ENCODE measurements at places on chromosomes 13 and 19.
A peak's percentile ranks its signal among the peaks of the same experiment; 100 is the strongest.

GRCh38 chr13:67061750-67062149 lies 168.4 kb downstream of the PCDH9 start:
- no peak for DNase-seq

DNA sequence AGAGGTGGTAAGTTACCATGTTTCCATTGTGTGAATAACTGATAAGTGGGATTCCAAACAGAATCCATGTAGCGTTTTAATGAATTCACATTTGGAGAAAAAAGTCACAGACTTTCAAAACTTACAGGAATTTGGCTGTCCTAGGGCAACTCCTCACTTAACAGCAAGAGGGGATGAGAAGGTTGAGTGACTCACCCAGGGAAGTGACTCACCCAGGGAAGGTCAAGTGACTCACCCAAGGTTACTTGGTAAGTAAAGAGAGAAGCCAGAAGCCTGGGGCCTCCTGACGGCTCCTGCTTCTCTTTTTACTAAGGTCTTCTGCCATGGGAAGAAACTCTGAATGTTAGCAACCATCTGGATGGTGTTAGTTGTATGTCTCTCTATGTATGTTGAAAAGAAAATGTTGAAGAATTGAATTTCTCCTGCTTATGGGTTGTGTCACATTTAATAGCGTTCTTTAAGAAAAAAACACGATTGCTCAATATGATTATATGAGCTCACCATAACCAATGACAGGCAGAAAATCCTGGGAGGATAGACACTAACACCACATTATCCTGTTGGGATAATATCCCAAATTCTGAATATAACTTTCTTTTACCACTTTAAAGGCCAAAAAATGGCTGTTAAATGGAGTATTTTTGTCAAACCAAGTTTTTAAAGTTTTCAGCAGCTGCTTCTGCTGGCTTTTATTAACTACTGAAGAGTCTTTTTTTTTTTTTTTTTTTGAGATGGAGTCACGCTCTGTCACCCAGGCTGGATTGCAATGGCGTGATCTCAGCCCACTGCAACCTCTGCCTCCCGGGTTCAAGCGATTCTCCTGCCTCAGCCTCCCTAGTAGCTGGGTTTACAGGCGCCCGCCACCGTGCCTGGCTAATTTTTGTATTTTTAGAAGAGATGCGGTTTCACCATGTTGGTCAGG lies 195.6 kb downstream of the GGACT start:
- DNase-seq, result peak; percentile 52

DNA sequence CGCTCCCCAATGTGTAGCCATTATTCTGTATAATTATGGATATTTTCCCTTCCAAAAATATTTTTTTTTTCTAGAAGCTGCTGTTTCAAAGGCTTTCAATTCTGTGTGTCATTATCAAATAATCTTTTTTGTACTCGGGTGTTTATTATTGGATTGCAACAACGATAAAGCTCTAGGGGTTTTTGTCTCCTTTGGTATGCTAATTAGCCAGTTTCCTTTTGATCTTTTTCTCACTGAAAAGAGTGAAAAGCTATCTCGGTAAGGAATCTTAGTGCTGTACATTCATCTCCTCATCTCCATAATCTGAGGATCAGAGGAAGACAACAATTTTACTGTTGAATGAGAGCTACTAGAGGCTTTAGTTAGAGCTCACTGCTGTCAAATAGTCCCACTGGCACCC lies 136.6 kb downstream of the OLFM4 start:
- no peak for DNase-seq

GRCh38 chr13:96248103-96248502 lies 158.2 kb downstream of the HS6ST3 start:
- DNase-seq, result no peak

- DNase-seq, result no peak
These were observed 11.6 kb downstream of the CCDC169 start for GRCh38 chr13:36286006-36286405.

DNA sequence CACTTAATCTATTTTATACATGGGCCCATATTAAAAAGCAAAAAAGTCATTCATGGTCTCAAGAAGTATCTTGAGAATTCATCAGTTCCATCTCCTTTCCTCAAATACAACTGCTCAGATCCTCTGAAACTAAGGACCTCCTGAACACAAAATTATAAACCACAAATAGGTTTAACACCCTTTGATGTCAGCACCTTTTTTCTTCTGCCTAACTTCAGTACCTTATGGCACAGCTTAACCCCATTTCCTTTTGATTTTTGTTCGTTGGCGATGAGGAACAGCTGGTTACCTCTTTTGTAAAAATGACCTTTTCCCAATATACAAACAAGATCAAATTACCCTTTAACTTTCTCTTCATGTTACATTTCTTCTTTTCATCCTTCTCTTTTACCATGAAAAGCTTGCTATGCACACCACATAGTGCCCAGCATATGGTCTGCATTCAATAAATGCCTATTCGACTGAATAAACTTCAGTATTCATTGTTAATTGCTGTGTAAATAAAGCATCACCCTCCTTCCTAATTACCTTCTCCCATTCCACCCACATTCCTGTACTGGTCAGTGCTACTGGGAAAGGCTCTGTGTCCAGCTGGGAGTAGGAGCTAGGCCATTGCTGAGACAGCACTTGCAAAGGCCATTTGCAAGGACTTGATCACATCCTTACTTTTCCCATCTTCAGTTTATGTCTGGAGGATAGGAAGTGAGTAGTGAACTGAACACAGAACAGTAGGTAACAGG lies 317.9 kb downstream of the SHISA2 start:
- DNase-seq, result no peak

DNA sequence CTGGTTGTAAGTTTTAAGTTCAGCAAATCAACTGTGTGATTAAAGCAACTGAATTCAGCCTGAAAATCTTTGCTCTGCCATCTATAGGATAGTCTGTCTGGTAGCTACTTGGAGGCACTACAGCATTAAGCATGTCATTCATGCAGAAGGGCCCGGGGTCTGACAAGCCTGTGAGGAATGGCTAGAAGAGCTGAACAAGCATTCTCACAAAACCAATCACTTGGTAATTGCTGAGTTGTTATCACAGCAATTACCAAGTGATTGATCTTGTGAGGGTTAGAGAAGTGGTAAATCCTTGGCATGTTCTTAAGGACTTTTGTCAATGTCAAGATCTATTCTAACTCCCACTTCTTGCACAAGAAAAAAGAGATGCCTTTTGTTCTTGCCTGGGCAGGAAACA lies 356.1 kb downstream of the FGF14 start:
- DNase-seq, result no peak

DNA sequence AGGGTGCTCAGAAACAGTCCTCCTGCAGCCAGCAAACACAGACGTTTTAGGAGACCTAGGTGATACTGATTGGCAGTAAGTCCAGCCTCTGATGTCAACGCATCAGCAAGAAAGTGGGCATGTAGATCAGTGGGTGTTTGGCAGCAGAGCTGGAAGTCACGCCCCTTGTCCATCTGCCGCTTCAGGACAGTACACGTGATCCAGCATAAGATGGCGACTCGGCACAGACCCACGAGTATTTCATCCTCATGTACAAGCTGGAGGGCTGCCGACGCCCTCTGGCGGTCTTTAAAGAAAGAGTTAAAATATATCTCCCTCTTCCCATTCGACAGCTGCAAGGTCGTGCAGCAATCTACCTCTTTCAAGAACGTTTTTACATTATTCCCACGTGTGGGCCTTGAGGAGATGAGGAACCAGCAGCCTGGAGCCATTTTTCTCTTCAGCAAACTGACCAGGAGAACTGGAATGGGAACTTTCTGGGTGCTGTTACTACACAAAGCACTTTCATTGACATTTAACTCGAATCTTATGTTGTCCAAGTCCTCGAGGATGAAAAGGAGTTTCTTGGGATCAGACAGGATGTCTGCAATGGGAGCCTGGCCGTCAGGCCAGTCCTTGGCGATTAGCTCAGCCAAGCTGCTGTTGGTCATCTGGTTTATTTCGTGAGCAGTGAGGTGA lies 22.3 kb downstream of the NLRP11 start:
- peak; percentile 79 for DNase-seq

DNA sequence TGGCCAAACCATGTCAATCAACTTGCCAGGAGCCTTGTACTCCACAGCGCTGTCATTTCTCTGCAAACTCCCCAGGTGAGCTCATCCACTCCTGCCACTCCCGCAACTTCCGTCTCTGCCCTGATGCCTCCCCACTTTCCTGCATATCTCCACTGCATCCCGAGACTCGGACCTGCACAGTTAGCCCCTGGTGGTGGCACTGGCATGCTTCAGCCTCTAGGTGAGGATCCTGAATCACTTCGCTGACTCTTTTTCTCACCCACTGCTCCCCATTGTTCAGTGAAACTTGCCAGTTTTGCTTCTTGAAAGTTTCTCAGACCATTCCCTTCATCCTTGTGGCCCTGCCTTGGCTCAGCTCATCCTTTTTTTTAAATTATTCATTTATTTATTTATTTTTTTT lies 3.4 kb upstream of the CTU1 start:
- no peak for DNase-seq

- no peak for DNase-seq
These were observed 52.7 kb upstream of the ZDHHC20 start for GRCh38 chr13:21511849-21512248.

DNA sequence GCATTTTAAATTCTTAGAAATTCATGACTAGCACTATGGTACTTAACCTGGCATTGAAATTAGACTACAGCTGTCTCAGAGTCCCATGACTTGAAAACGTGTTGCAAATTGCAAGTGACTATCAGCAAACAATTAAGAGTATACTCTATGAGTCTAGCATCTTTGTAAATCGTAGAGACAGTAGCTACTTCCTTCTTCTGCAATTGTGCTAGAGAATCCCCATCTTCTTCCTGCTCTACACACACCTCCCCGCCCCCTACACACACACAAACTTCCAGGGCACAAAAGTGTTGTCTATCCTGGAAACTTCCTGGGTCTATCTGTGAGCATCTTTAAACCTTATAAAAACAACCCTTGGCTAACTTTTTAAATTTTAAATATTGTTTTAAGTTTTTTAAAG lies 35.2 kb upstream of the MIR17HG start:
- no peak for DNase-seq

- DNase-seq, result no peak
These were observed 101.0 kb downstream of the SLITRK6 start for GRCh38 chr13:85698256-85698655.

- DNase-seq, result no peak
These were observed 70.1 kb downstream of the DCLK1 start for GRCh38 chr13:36061054-36061453.

DNA sequence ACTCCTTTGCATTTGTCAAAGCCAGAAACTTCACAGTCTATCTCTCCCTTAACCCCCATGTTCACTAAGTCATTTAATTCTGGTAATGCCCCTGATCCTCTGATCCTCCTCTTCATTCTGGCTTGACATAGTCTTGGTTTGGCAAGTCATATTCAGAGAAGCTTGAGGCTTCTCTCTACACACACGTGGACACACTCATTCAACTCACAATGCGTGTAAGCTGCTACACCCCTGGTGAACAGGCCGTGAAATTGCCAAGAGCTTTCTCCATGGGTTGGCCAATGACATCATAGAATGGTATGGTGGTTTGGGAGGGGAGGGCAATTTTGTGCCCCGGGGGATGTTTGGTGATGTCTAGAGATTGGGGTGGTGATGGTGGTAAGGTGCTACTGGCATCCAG lies 47.9 kb upstream of the FLT1 start:
- no peak for DNase-seq

DNA sequence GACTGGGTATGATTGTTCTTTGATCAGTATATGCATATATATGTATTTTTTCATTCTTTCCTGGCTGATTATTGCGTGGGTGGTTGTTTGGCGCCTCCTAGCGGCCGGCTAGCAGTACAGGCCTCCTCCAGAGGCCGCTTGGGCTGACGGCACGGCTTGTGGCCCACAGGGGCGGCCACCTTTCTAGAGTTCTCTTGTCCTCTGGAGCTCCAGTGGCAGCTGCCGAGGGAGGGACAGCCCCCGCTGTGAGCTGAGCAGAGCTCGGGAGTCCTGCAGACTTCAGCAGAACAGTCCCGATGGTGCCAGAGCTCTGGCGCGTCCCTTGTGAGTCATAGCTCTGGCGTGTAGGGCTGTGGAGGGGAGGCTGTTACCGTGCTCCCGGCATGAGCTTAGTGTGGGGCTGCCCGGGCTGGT lies 22.5 kb upstream of the ZNF429 start:
- peak; percentile 29 for DNase-seq

DNA sequence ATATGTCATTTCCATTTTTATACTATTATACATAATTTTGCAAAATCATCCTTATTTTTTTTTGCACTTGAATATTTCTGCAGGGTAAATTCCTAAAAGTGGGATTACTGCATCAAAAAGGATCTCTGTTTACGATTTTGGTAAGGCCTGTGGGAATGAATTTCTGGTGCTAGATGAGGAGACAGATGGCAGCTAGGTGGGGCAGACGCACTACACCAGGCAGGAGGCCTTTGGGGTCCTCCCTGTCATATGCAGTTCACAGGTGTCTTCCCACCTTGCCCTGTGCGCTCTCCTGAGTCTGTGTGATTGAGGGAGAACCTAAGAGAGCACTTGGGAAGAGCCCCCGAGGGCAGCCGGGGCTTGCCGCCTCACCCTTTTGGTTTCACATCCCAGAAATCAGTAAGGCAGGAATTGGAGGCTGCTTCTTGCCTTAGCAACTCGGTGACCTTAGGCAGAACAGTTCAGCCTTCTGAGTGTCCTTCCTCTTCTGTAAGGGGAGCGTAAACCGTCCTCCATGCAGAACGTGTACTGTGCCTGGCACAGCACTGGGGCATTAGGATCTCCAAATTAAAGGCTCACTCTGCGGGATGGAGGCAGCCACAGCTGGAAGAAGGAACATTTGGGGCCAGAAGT lies 13.4 kb upstream of the GJB2 start:
- DNase-seq, result no peak

DNA sequence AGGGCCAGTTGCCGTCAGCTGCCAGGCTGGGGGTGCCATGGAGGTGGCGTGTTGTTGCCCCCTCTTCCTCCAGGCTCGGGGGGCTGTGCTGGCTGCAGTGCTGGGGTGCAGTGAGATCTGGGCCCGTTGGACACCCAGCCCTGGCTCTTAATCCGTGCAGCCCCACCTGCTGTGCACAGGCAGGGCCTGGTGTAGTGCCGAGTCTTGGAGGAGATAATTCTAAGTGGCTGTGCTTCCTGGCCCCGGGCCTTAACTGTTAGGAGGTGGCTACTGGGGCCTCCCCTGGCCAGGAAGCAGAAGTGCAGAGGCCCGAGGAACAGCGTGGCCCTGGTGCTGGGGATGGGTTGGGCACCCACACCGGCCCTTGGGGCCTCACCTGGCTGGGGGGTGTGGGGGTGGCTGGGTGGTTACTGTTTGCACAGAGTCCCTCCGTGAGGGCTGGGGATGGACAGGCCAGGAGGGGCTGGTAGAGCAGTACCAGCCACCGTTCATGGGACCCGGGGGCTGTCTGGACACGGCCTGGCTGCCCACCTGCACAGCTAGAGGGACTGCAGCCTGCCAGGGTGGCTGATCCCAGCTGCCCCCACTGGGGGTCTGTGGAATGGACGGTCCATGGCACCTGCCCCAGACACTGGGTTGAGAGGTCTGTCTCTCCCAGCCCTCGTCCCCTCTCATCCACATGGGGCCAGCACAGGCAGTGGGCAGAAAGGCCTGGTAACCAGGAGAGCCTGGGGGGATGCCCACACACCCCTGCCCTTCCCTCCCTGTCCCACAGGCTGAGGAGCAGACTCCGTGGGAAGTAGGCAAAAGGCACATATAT lies 3.3 kb downstream of the GPX4 start:
- no peak for DNase-seq
